Activated CD4-positive, alpha-beta T cell treated with anti-CD3 and anti-CD28 coated beads for 24 hours (primary cell): ENCODE measurements at places on chromosomes 4 and X.

GRCh38 chr4:23966725-23967124 lies 76.9 kb upstream of the PPARGC1A start:
- no peak for DNase-seq

- no peak for DNase-seq
Measured at GRCh38 chr4:5266991-5267390, 215.7 kb downstream of the STK32B start.

DNA sequence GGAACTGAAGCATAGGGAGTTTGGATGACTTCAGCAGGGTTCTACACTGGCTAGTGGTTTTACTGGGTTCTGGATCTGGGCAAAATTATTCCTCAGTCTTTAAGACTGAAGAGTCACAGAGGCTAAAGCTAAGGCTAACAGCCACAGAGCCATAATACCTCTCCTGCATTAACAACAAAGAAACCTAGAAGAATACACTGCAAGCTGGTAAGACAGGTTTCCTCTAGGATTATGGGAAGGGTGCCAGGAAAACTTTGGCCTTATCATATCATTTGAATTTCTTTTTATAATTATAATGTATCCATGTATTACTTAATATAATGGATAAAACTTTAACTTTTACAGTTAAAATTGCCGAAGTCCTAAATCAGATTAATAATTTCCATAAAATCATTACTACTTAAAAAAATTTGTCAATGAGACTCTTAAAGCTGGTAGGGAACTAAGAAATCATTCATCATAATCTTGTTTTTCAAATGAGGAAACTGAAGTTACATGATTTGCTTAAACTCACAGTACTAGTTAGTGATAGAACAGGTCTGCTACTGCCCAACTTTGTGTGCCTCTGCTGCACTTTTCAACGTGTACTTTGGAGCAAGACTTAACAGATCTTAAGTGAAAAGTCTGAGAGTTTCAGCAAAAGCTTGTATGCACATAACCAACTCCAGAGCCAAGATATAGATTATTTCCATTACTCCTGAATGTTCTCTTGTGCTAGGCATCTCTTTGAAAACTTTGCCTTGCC lies 24.2 kb upstream of the PGRMC2 start:
- no peak for DNase-seq

- DNase-seq = peak; percentile 48
Measured at GRCh38 chr4:54228056-54228527, 1.0 kb upstream of the PDGFRA start.

GRCh38 chr4:114237997-114238396 lies 258.6 kb upstream of the ARSJ start:
- DNase-seq = no peak

DNA sequence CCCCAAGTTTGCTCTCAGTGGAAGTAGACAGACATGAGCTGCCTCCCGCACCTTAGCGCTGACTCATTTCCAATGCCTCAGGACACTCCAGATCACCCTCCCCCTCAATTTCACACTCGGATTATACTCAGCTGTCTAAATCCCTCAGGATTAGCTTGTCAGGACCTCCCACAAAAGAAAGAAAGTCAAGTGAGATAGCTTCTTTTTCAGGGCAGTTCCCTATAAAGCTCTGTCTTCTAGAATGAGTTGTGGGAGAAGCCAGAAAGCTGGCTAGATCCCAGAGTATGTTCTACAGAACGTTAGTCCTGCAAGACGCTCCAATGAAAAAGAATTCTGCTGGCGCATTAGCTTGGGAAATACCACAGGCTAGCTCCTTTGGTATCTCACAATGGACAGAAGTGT lies 51.2 kb upstream of the MTNR1A start:
- DNase-seq = no peak

DNA sequence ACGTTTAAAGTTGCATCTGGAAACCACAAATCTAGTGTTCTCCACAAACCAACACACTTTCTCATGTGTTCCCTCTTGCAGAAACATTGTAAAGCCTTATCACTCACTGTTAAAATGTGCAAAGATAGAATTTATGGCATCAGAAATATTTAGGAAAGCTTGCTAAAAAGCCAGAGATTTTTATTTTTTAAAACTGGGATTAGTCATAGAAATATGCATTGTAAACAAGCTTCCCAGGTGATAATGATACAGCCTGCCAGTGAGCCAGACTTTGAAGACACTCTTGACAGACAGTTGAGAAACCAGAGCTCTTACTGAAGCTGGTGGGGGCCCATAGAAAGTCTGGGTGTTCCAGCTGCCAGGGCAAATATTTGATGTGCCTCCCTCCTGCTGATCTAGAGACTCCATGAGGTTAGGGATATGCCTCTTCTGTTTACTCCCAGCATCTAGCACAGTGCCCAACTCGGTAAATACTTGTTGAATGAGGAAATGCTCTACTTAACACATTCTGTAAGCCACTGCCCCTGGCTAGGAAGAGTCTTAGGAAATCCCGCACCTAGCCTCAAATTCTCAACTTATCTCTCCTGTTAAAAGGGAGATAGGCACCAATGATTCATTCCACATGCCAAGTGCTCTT lies 179.0 kb upstream of the RASGEF1B start:
- no peak for DNase-seq

GRCh38 chrX:116384406-116384954 lies 51.9 kb upstream of the SLC6A14 start:
- no peak for DNase-seq

- no peak for DNase-seq
Measured at GRCh38 chr4:7890635-7891393, 48.8 kb downstream of the AFAP1 start.

GRCh38 chr4:123399627-123400358 lies 3.2 kb downstream of the SPRY1 start:
- DNase-seq = no peak

DNA sequence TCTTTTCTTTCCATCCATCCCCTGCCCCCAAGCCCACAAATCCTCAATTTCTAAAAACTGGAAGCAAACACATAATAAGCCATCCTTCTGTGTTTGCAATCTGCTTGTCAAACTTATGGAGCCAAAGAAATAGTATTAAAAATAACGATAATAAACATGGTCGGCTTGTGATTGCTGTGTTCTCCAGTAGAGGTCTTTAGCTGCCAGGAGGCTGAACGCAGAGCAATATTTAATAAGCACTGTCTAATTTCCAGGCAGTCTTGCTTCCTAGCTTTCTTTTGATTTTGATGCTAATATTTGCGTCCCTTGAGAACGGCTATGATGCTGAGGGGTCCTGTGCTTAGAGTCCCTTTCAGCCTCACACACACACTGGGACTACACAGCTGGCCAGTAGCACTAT lies 3.2 kb upstream of the HELT start:
- DNase-seq = no peak

DNA sequence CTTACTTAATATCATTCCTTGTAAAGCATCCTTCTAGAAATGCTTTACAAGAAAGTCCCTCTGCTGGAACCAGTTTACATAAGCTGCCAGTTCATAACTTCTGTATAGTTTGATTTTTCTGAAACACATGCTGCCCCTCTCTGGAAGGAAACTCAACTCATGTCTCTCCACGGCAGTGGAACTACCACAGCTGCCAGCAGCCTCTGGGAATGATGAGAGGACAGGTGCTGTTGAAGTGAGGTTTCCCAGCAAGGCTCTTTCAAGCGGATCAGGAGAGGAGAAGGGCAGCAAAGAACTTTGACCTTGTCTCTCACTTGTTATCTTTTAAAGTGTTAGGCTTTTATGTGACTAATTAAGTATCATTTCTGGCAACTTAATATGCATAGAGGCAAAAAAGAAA lies 7.3 kb downstream of the GRPR start:
- DNase-seq = no peak

GRCh38 chr4:1770245-1770644 lies 22.8 kb upstream of the FGFR3 start:
- DNase-seq = no peak

DNA sequence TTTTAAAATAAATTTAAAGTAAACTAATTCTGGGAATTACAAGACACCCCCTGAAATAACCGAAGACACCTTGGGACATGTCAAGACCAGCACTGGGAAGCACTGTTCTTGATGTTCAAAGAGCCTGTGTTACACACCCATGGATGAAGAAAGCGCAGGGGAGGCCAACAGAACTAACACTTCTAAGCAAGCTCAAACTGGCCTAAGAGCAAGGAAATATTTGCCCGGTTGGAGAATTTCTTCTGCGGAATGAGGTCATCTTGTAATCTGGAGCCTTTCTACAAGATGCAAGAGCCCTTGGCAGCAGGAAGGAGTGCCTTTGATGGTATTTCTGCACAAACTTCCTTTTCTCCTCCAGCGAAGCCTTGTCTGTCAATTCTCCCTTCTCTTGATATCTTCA lies 9.3 kb upstream of the EFHC2 start:
- DNase-seq = no peak

GRCh38 chrX:40550066-40550465 lies 30.7 kb upstream of the ATP6AP2 start:
- DNase-seq = no peak

GRCh38 chr4:151667048-151667447 lies 93.8 kb downstream of the GATB start:
- DNase-seq = no peak

- no peak for DNase-seq
Measured at GRCh38 chrX:132127743-132128142, at the start of gene FRMD7. TSS of gene FRMD7 (minus strand) at chrX:132128020. CDS start at chrX:132127844, 176 bp downstream.

DNA sequence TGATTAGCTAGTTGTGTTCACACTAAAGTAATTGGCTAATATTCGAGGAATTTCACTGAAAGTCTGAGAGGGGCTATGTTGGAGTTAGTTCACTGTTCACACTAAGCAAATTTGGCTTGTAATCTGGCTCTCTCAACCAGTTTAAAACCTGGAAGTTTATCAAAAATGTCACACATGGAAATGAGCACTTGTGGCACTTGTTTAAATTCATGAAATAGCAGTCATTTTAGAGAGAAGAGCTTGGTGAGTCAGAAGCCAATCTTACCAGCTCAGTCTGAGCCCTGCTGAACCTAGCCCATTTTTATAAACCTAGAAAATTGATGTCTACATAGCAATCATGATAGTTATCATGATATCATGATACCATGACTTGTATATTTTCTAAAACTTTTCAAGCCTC lies 90.7 kb upstream of the JADE1 start:
- DNase-seq = no peak

- DNase-seq = no peak
Measured at GRCh38 chr4:150518559-150518958, 63.4 kb upstream of the MAB21L2 start.

GRCh38 chr4:112560084-112560483 lies 44.1 kb upstream of the NEUROG2 start:
- DNase-seq = no peak

DNA sequence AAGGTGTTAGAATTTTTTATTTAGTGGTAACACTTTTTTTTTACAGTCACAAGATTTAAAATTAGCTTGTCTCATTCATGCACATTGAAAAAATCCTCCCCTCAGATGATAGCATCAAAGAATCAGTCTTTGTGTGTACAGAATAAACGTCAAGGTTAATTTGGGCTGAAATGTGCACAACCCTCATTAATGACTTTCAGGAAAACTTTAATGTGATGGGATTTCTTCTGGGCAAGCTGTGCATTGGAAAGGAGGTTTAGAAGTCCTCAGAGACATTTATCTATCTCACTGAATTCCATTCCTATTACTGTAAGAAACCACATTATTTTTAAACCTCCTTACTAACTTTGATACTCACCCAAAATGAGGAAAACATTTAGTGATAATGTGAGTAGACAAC lies 88.2 kb upstream of the TECRL start:
- DNase-seq = no peak

- DNase-seq = no peak
Measured at GRCh38 chrX:124764354-124764753, 418.0 kb downstream of the SH2D1A start.

DNA sequence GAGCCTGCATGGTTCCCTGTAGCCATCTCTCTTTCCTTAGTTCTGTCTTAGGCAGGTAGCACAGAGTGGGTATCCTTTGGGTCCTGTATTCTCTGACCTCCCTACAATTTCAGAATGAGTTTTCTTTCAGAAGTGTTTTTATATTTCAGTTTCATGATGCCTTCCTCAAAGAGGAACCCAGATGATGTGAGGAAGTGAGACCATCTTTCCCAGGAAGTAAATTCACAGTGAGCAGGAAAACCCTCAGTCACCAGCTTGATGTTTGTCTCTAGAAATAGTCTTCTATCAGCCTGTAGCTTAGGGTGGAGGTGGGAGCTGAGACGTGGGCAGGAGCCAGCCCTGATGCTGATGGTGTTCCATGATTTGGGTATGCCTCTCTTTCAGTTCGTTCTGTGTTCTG lies 16.9 kb downstream of the PLAC1 start:
- DNase-seq = no peak

DNA sequence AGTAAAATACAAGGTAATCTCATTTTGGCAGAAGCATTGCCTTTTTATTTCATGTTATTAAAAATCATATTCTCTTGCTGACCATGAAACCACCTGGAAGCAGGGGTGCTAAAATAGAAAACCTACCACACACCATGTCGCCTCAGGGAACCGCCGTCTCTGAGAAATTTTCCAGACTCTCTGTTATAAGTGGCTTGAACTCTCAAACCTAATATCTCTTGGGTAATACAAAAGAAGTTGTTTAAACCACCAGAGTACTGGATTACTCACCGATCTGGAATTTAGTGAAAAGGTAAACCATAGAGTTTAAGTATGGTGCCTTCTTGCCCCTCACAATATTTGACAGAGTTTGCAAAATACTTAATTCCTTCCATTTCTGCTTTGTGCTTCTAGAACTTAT lies 27.7 kb downstream of the ENPP6 start:
- no peak for DNase-seq

DNA sequence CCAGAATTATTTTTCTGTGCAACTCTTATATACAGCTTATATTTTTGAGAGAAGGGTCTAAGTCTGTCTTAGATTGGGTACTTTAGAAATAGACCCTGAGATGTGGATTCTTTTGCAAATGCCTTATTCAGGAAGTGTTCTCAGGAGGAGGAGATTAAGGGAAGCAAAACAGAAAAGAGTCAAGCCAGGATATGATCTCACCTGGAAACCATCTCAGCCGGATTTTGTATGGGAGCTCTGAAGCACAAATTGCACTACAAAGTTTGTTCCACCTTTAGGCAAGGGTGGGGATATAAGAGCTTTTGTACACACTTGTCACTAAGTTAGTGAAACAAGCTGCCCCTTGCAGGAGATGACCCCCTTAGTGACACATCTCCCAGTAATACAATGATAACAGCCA lies 121.2 kb upstream of the GRPR start:
- DNase-seq = no peak

DNA sequence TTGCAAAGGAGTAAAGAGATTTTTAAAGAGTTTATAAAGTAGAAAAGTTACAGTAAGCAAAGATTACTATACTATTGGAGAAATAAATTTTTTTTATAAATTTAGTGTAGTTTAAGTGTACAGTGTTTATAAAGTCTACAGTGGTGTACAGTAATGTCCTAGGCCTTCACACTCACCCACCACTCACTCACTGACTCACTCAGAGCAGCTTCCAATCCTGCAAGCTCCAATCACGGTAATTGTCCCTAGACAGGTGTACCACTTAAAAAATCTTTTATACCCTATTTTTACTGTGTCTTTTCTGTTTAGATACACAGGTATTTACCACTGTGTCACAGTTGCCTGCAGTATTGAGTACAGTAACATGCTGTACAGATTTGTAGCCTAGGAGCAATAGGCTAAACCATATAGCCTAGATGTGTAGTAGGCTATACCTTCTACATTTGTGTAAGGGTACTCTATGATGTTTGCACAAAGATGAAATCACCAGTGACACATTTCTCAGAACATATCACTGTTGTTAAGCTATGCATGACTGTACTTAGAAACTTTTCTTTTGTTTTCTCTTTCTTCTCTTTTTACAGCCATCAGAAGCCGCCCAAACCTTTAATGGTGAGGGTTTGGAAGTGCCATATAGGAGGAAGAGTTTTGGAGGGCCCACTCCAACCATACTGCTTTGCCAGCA lies 11.8 kb upstream of the SH3RF1 start:
- DNase-seq = no peak

- DNase-seq = no peak
Measured at GRCh38 chrX:19864736-19865135, 22.7 kb downstream of the SH3KBP1 start.
